ENCODE measurements at places on chromosomes 1 and 21.
A peak's percentile ranks its signal among the peaks of the same experiment; 100 is the strongest.

DNA sequence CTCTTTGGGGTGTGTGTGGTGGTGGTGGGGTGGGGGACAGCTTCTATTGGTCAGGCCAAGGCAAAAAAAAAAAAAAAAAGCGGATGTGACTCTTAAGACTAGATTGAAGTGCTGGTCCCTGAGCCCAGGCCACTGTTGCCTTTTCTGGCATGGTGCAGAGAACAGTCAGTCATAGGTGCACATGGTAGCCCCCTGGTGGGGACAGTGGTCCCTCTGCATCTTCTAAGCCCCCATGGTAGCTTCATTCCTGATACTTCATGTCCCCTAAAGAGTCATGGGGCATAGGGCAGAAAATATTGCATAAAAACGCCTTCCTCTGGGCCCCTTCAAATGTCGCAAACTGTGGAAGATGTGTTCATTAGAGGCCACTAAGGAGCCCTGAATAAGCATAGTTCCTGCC, 371.8 kb downstream of the NPHP4 start:
- no peak for DNase-seq

DNA sequence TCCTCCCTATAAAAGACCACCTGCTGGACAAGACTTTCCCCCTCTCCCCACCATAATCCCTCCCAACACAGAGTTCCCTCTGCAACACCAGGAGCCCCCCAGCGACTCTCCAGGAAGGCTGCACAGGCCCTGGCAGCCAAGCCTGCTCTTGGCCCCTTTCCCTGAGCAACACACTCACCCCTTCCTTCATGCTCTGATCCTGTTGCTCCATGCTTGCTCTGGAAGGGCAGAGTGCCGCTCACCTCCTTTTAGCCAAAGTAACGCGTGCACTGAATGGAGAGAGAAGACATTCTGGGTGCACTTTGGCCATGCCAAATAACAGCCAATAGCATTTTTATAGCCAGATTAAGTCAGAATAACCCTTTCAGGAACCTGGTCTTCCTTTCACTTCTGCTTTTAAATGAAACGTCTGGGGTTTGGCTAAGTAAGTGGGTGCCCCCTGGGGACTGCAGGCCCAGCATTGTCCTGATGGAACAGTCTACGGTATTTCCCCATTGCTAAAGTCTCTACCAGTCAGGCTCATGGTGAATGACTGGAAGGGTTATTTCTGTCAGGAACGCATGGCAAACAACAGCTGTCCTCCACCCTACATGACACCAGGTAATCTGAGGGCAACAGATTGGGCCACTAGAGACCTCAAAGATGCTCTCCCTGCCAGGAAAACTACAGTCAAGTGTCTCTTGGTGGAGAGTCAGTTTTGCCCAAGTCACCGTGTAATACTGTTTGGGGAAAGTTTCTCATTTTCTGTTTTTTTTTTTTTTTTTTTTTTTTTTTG, at the start of gene SLC2A5:
Gene SLC2A5, minus strand, starts transcription at position 310 of the 775 bp plus-strand sequence. Its CDS starts 99 bp downstream, at position 211.
- DNase-seq: peak; percentile 71

DNA sequence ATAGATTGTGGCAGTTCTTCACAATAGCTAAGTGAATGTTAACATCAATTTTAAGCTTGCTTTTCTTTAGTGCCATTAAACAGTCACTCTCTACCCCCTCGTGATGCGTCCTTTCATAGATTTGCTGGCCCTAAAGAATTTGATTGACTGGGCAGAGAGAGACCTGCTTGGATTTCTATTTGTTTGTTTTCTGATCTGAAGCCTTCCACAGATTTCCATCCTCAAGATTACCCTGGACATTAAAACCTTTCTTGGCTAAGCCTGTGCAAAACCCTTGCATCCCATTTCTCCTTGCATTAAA, 17.8 kb downstream of the C1orf21 start:
- no peak for DNase-seq

DNA sequence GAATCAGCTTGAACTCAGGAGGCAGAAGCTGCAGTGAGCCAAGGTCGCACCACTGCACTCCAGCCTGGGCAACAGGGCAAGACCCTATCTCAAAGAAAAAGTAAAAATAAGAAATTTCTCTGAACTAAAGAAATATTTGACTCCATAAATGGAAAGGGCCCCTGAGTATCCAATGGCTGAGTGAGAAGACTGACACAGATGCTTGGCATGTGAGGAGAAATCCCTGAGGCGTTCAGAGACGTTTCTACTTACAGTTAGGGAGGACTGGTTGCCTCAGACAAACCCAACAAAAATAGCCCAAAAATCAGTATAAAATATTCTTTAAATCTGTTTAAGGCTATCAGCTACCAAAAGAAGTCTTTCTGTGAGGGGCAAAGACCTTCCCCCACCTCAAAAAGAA, 3.0 kb upstream of the SUMO3 start:
- peak; percentile 25 for DNase-seq

DNA sequence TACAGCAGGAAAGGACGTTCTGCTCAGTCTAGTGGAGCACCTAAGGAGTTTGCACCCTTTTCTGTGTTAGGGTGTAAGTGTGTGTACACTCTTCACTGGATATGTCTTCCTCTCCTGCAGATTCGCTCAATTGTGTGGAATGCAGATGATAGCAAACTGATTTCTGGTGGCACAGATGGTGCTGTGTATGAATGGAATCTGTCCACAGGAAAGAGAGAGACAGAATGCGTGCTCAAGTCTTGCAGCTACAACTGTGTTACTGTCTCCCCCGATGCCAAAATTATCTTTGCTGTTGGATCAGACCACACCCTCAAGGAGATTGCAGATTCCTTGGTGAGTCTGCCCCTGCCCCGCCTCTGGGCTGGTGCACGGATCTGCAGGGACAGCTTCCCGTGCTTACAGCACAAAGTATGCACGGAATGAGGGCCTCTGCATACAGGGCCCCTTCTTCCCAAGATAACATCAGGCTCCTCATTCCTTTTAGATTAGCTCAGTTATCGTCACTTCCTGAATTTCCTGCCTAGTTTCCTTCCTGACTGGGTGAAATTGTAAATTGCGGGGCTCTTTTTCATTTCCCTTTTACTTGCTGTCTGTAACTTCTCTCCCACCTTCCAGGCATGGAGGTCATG, 34.6 kb downstream of the CFAP57 start:
- no peak for DNase-seq

- DNase-seq: no peak
These were observed 183.6 kb downstream of the GIPC2 start for GRCh38 chr1:78229344-78229743.

DNA sequence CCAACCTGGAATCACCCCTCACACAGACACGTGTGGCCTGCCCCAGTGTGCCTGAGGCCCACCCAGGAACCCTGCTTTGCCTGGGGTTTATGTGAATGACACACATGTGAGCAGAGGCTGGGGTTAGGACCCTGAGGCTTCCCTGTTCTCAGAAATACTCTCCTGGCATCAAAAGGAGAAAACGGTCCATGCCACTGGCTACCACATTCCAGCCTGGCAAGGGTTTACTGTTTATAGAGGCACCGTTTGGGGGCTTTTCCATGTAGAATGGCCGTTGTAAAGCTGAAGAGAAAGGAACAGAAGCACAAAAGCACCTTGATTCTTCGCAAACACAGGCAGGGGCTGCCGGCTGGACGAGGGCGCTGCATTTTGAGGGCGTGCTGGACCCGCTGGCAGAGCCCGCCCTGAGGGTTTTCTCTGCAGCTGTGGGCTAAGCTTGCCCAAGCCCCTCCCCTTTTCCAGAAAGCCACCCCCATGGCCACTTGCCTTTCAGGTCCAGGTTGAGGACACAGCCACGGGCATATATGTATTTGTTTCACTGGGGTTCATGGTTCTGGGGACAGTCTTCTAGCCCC, 13.0 kb downstream of the TFF3 start:
- peak; percentile 63 for DNase-seq

DNA sequence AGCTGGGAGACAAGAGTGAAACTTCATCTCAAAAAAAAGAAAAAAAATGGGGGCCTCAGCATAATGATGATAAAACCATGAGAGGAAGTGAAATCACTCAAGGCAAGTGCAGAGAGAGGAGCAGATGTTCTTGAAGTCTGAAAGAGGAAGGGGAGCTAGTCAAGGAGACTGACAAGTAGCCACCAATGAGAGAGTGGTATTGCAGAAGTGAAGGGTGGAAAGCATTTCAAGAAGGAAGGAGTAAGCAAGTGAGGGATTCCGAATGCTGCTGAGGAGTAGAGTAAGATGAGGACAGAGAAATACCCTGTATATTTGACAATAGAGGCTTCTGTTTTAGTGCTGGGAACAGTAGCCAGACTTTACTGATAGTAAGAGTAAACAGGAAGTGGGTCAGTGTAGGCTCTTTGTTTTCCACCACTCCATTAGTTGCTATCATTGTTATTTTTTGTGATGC, 2.9 kb downstream of the TATDN3 start:
- DNase-seq: no peak

GRCh38 chr21:41662161-41662560, 104.7 kb downstream of the RIPK4 start:
- DNase-seq: no peak

- no peak for DNase-seq
These were observed 24.5 kb upstream of the SLC26A9 start for GRCh38 chr1:205967554-205968335.

DNA sequence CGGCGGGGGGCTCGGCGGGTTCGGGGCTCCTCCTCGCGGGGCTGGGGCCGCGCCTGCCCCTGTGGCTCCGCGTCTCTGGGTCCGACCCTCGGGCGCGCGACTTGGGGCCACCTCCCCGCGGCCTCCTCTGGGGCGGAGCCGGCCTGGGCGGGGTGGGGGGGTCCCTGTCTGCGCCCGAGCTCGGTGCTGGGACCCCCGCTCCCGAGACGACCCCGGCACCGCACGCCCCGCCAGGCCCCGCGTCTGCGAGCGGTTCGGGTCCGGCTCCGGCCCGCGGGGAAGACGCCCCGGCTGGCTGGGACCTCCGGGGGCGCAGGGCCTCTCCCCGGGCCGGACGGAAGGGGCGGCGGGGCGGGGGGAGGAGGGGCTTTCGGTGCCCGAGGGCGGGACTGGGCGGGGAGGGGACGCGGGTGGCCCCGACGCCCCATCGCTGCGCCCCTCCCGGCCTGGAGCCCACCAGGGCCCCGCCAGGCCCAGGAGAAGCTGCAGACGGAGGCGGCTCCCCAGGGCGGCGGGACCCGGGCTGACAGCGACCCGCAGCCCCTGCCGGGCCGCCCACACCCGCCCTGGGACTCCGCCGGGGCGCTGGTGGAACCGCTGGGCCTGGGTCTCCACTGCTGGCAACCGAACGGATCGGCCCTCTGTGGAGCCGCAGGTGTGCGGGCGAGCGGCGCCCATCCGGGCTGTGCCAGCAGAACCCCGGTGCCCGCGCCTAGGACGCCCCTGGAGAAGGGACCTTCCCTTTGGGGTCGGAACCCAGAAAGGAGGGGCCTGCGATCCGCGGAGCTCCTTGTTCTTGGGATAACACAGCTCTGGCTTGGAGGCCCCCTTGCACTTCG, 610 bp downstream of the COL6A2 start:
- peak; percentile 78 for DNase-seq
